ENCODE measurements at places on chromosomes 11 and 22.

DNA sequence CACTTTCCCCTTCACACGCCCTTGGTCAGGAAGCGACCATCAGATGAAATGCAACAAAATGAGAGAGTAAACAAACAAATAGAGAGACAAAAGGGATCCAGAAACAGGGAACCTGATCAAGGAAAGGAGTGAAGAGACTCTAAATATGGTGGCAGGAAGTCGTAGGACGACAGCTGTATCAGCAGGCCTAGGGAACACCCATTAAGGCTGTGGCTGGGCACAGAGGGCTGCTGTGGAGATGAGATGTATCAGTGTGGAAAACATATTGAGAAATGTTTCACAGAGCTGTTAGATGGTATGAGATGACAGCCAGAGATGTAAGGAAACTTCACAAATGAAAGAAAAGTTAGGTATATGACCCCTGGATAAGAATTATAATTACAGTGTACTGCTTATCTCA is 155.8 kb upstream of the MTMR2 start:
- no peak for DNase-seq
- no peak overlapping the region for H3K4me3 ChIP-seq
- no peaks in the 10 kb centered on the region for H3K27me3 ChIP-seq
- peak overlapping the region; percentile 23 for H3K27ac ChIP-seq
- H3K36me3 ChIP-seq: no peaks in the 10 kb centered on the region

DNA sequence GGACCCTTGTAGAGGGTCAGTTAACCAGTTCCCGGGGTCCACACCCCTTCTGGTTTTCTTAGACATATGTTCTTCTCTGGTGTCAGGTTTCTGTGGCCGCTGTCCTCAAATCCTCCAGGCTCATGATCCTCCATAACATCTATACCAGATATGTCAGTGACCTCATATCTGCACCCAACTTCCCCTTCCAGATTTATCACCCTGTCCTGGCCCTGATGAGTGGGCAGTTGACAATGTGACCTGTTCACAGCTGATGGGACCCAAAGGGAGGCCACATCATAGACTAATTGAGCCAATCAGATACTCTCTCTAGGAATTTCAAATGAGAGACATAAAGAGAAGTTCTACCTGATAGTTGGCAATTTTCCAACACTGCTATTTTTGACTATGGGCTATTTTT is 5.1 kb downstream of the DKK3 start:
- peaks cover 17% of the 10 kb centered on the region for H3K27me3 ChIP-seq
- no peak overlapping the region for H3K4me3 ChIP-seq
- DNase-seq: no peak
- peaks cover 5% of the 10 kb centered on the region for H3K36me3 ChIP-seq

DNA sequence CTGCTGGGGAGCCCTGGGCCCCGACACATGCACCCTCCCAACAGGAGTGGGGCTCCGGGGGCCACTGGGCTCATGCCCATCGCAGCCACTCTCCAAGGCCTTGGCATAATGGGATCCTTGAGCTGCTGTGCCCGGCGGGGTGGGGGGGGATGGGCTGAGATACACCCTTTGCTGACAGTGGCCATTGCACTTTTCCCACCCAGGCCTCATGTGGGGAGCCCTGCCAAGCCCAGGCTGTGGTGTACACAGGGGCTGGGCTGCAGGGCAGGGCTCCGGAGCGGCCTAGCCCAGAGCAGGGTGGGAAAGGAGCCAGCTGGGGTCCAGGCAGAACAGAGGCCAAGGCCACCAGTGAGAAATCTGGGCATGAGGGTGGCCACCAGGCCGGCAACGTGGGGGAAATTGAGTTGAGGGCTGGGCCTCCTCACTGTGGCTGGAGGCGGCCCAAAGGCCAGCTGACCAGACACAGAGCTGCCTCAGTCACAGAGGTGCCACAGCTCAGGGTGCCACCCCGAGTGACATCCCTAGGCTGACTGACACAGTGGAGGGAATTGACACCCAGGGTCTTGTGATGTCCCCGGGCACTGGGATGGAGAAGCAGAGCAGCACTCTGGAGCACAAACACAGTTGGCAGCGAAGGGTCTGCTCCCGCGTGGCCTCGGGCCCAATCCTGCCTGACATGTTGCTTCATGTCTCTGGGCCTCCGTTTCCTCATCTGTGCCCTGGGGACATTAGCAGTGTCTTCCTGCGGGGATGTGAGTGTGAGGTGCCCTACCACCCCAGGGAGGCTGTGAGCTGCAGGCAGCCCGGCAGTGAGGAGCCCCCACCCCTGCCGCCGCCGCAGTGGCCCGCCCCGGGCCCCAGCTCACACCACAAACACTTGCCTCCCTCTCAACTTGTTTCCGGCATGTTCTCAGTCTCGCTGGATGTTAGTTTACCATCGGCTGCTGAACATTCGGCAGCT is 30.4 kb downstream of the RTN4R start:
- peaks cover 3% of the 10 kb centered on the region for H3K27me3 ChIP-seq
- no peak overlapping the region for H3K27ac ChIP-seq
- H3K36me3 ChIP-seq: no peaks in the 10 kb centered on the region
- no peak overlapping the region for H3K4me3 ChIP-seq

GRCh38 chr11:124793466-124794278 is 6.5 kb downstream of the MSANTD2 start:
- no peaks in the 10 kb centered on the region for H3K36me3 ChIP-seq
- peaks cover 33% of the 10 kb centered on the region for H3K4me1 ChIP-seq
- H3K27me3 ChIP-seq: no peaks in the 10 kb centered on the region
- H3K27ac ChIP-seq: no peak overlapping the region

DNA sequence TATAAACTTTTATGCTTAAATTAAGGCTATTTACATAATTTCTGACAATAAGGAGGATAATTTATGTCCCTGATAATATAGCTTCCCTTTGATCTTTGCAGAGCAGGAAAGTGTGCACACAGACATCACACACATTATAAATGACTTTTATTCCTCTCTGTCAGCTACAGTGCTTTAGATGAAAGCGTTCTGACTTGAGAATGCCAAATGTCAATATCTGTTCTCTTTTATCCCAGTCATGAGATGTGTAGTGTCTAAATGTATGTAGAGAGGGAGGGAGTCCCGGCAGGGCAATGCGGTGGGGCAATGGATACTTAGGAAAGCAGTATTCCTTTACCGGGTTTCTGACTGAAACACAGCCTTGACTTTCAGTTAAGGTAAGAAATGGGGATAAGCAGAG is 225.4 kb upstream of the CHORDC1 start:
- no peak for DNase-seq
- no peaks in the 10 kb centered on the region for H3K27me3 ChIP-seq
- H3K4me3 ChIP-seq: peak overlapping the region; percentile 3
- peak overlapping the region; percentile 77 for H3K27ac ChIP-seq
- H3K4me1 ChIP-seq: peaks cover 54% of the 10 kb centered on the region
- peaks cover under 1% of the 10 kb centered on the region for H3K36me3 ChIP-seq

DNA sequence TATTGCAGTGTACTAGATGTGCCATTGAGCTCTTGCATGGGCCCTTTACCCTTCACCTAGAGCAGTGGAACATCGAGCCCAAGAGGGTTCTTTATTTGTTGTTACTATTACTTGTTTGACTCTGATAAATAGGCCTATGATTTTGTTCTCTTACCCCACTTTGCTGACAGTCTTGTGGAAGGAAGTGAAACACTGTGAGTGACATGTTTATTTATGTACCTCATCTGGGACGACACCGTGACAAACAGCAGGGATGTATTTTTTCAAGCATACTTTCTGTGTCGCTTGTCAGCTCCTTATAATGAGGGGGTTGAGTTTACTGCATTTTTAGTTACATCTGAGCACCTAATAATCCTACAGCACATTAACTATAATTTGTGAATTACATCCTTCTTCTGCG is 1010.3 kb upstream of the TENM4 start:
- no peak overlapping the region for H3K4me3 ChIP-seq
- no peaks in the 10 kb centered on the region for H3K36me3 ChIP-seq
- no peak for DNase-seq
- H3K27me3 ChIP-seq: peaks cover 8% of the 10 kb centered on the region

DNA sequence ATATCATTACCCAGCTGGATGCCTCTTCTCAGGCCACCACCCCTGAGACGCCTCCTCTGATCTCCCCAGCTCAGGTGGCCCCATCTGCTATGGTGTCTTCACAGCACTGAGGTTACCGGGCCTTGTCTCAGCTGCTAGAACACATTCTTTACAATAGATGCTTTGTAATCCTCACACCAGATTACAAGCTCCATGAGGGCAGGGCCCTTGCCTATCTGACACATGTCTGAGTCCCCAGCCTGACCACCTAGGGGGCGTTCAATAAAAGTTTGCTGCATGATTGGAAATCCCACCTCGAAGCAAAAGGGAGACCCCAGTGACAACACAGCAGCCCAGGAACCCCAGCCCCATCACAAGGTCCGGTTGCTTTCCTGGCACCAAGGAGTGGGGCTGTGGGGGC is 2.0 kb downstream of the MACROD1 start:
- peaks cover 10% of the 10 kb centered on the region for H3K4me1 ChIP-seq
- no peak overlapping the region for H3K27ac ChIP-seq
- DNase-seq: no peak
- no peak overlapping the region for H3K4me3 ChIP-seq
- peaks cover 2% of the 10 kb centered on the region for H3K36me3 ChIP-seq
- no peaks in the 10 kb centered on the region for H3K27me3 ChIP-seq

GRCh38 chr22:27754247-27754887 is 47.2 kb downstream of the MN1 start:
- no peaks in the 10 kb centered on the region for H3K27me3 ChIP-seq
- H3K4me1 ChIP-seq: peaks cover 43% of the 10 kb centered on the region
- peaks cover 10% of the 10 kb centered on the region for H3K36me3 ChIP-seq
- peak; percentile 29 for DNase-seq

GRCh38 chr11:30916764-30917163 is 330.6 kb upstream of the MPPED2 start:
- H3K27me3 ChIP-seq: no peaks in the 10 kb centered on the region
- H3K36me3 ChIP-seq: no peaks in the 10 kb centered on the region
- H3K4me1 ChIP-seq: peaks cover 44% of the 10 kb centered on the region
- DNase-seq: no peak
- H3K27ac ChIP-seq: no peak overlapping the region

- peaks cover under 1% of the 10 kb centered on the region for H3K4me1 ChIP-seq
- DNase-seq: no peak
- no peak overlapping the region for H3K4me3 ChIP-seq
- peaks cover 29% of the 10 kb centered on the region for H3K36me3 ChIP-seq
Observed at GRCh38 chr11:70292863-70293262, 22.4 kb downstream of the PPFIA1 start.

GRCh38 chr11:47847537-47847891 is 636 bp downstream of the NUP160 start:
- peaks cover 25% of the 10 kb centered on the region for H3K4me1 ChIP-seq
- peak overlapping the region; percentile 99 for H3K27ac ChIP-seq

DNA sequence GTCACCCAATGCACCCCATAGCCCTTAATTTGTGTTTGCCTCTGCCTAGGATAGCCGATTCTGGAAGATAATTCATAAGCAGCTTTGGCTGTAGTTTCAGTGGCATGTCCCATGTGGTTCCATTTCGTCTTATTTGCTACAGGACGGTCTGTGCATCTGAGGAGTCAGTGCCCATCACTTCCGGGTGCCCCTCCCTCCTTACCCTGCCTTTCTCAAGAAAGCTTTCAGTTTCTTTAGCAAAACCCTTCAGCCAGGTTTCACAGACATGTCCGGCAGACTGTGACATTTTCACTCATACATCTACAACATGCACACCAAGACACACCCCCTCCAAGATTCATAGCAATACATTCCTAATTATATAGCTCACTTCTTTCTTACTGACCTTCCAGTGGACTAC is 14.3 kb downstream of the TP53AIP1 start:
- H3K4me3 ChIP-seq: no peak overlapping the region
- no peak overlapping the region for H3K27ac ChIP-seq
- no peaks in the 10 kb centered on the region for H3K36me3 ChIP-seq
- DNase-seq: no peak
- H3K4me1 ChIP-seq: peaks cover 29% of the 10 kb centered on the region
- peaks cover 2% of the 10 kb centered on the region for H3K27me3 ChIP-seq

DNA sequence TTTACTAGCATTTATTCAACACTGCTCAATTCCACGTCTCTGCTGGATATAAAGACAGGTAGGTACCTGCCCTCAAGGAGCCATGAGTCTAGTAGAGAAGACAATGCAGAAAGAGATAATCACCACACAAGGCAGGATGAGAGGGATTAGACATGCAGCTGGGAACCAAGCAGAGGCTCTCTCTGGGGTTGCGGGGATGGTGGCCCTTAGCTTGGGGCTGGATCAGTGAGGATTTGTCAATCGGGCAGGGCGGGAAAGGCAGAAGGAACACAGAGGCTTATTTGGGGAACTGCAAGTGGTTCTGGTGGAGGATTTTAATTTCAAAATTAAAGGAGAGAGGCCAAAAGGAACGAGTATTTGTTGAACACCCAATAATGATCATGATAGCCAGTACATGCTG is 8.5 kb upstream of the DMC1 start:
- DNase-seq: no peak
- H3K4me1 ChIP-seq: no peaks in the 10 kb centered on the region
- H3K27ac ChIP-seq: no peak overlapping the region
- peaks cover 2% of the 10 kb centered on the region for H3K36me3 ChIP-seq
- no peak overlapping the region for H3K4me3 ChIP-seq
- no peaks in the 10 kb centered on the region for H3K27me3 ChIP-seq

DNA sequence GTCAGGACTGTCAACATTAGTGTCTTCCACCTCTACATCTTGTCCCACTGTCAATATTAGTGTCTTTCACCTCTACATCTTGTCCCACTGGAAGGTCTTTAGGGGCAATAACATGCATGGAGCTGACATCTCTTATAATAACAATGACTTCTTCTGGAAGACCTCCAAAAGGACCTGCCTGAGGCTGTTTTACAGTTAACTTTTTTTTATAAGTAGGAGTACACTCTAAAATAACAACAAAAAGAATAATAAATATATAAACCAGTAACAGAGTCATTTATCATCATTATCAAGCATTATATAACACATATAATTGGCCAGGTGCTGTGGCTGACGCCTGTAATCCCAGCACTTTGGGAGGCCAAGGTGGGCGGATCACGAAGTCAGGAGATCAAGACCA is 57.5 kb downstream of the PAK1 start:
- no peaks in the 10 kb centered on the region for H3K27me3 ChIP-seq
- H3K27ac ChIP-seq: no peak overlapping the region
- no peak for DNase-seq
- no peaks in the 10 kb centered on the region for H3K36me3 ChIP-seq
- peaks cover 18% of the 10 kb centered on the region for H3K4me1 ChIP-seq

DNA sequence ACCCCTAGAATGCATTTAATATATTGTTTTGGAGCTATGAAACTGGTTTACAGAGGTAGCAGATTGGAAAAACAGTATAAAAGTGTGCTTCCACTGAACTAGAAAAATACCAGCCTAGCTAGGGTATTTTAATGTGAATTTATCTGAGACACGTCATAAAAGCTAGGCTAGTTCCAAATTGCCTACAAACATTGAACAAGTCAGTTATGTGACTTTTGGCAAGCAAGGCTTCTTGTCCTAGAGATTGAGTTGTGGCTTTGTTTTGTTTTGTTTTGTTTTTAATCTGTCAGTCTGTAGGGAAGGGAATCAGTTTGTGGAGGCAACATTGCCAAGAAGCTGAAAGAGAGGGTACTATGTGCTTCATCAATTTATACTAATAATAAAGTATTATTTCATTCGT is 24.2 kb downstream of the RTN3 start:
- H3K27me3 ChIP-seq: no peaks in the 10 kb centered on the region
- no peak for DNase-seq
- peaks cover 15% of the 10 kb centered on the region for H3K4me1 ChIP-seq
- H3K36me3 ChIP-seq: peaks cover 5% of the 10 kb centered on the region
- no peak overlapping the region for H3K4me3 ChIP-seq
